Effector CD8-positive, alpha-beta T cell (primary cell): ENCODE measurements at places on chromosomes 6 and 20.

DNA sequence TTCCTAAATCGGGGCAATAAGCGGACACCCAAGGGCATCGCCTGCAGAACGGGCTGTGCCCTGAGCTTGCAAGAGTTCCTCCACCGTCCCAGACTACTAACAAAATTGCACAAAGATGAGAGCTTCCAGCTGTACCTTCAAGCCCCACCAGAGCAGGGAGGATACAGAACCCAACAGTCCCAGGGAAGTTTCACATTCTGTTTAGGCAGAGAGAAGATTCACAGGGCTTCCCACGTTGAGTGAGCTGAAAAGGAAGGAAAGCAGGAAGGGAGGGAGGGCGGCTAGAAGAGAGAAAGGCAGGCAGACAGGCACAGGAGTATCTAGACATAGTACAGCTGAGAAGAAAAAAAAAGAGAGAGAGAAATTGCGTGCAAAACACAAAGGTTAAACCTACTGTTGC lies 112.6 kb upstream of the AFDN start:
- DNase-seq, result no peak

DNA sequence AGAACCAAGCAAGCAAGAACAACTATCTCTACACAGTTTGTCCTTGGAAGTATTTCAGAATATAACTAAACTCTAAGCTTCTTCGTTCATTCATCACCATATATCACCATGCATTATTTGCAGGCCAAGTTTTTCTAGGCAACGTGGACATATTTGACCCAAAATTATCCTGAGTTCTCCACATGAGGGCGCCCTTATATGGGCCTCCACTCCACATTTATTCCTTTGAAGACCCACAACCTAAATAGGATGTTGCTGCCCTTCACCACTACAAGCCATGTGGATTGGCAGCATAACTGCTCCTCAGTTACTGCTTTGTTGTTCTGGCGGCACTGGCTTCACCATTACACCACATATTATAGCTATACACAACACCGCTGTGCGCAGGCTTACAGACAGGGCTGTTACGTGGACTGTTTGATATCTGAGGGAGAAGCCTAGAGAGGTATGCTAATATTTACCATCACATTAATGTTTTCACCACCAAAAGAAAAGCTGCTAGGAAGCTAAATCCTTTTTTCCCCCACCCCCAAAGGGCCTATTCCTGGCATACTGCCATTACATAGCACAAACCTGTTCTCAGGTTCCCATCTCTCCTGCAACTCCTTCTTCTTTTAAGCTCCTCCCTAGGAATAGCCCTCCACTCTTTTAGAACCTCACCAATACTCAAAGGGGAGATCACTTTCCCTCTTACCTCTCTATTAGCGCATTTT lies 411.7 kb downstream of the C6orf118 start:
- DNase-seq, result no peak

- DNase-seq, result no peak
These were observed 15.5 kb upstream of the ZFP57 start for GRCh38 chr6:29696147-29697125.

GRCh38 chr6:105810105-105810921 lies 275.8 kb upstream of the PRDM1 start:
- DNase-seq, result no peak

GRCh38 chr6:165890404-165890735 lies 227.3 kb upstream of the PDE10A start:
- no peak for DNase-seq

DNA sequence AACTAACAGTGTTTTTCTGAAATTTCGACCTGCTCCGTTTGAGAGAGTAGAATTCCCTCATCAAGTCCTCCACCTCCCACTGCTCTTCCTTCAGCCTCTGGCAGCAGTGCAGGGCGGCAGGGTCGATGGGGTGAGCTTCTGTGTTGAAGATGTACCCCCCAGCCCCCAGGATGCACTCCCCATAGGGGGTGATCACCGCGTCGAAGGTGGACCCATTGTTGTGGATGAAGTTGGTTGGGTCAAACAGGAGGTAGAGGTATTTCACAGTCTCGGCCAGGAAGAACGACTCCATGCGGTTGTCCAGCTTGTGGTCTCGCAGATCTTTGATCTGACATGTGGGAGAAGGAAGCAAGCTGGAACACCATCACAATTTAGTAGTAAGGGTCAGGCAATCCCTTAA lies 23.0 kb upstream of the TRPC4AP start:
- DNase-seq, result no peak

DNA sequence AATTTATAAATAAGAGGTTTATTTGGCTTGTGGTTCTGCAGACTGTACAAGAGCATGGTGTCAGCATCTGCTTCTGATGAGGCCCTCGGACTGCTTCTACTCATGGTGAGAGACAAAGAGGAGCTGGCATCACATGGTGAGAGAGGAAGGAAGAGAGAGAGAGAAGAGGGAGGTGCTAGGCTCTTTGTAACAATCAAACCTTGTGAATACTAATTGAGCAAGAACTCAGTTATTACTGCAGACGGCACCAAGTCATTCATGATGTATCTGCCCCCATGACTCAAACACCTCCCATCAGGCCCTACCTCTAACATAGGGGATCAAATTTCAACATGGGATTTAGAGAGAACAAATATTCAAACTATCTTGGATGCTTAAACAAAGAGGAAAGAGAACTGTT lies 6.3 kb upstream of the SIRPG start:
- no peak for DNase-seq

DNA sequence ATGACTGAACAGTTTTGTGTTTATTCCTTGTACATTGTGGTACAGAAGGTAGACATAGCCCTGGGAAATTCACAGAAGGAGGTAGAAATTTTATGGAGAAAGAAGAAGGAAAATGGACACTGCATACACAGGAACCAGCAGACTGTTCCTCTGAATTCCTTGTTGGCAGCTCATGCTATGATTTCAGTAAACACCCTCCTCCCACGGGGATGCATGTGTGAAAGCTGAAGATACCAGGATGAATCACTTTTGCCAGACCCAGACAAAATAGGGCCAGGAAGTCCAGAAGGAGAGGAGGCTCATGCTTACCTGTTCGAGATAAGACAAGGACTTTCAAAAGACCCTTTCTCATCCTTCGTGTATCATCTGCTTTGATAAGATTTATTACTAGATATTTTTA lies 110.3 kb upstream of the GGTLC1 start:
- DNase-seq, result no peak

DNA sequence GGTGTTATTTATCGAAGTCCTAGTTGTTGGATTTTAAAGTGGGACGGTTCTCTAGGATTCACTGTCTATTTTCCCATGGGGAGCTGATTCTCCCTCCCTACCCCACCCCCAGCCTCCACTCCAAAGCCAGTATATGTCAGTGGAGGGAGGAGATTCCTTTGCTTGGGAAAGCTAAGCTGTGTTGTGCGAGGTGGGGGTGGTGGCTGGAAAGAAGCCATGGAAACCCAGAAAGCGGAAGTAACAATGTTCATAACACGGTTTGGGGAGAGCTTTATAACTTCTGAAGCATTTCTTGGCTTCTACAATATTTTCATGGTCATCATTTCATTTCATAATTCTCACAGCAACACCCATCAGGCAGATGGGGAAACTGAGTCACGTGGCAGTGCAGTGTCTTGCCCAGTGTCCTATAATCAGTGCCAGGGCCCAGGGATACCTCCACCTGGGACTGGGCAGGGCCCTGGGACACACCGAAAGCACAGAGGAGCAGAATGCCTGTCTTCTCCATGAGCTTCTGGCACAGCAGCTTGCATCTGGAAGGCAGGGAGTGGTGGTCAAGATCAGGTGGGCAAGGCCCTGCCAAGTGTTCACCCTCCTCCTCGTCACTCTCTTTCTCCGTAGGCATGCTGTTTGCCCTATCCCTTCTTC lies 4.5 kb downstream of the SUN5 start:
- DNase-seq, result no peak

GRCh38 chr6:82441047-82441855 lies 77.6 kb downstream of the TPBG start:
- no peak for DNase-seq

DNA sequence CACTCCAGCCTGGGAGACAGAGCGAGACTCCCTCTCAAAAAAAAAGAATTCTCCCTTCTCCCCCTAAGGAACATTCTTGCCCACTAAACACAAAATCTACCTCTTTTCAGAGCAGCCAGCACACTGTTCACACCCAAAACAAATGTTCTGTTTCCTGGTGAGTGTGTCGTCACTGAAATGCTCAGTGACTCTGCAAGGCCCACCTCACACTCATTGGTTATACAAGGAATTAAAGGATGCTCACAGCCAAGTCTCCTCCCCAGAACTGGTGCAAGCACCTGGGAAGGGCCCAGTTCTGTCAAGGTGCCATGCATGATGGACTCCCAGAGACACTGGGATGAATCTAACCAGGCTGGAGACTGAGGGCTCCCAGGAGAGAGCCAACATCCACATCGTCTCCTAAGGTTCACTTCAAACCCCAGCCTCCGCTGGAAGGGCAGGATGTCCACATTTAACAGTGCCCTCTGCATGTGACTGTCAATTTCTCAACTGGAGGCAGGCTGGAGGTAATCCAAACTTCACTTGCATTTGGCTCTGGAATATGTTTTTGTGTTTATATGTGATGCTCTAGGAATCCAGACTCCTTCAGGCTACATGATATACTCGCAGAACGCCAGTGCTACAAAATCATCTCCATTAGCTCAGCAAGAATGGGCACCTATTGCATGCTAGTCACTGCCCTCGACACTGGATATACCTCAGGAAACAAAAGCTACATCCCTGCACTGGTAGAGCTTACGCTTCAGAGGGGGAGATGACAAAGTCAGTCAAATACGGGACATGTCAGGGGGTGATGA lies 7.1 kb downstream of the RRBP1 start:
- DNase-seq, result no peak

- DNase-seq, result no peak
These were observed 37.0 kb downstream of the PRDM1 start for GRCh38 chr6:106122938-106123656.

DNA sequence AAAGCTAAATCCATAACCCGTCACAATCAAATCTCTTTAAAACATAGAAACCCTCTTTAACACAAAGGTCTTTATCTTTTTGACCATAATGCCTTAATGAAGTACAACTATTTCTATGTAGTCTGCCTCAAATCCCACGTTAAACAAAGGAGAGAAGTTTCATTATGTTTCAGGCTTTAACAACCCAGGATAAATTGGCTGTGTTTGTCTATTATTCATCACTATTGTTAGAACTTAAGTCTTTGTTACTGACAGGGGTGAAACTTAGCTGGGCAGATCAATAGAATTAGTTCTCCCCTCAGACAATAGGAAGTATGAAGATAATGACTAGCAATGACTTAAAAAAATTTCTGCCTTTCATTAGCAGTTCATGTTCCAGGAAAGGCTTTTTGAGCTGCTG lies 10.1 kb upstream of the METTL24 start:
- DNase-seq, result no peak

GRCh38 chr6:8651998-8652397 lies 216.7 kb upstream of the SLC35B3 start:
- no peak for DNase-seq
